ENCODE measurements at places on chromosomes 12 and 14. TPM values are rescaled to one million over a fixed set of nuclear protein-coding genes. Genes with fewer than 3 reads are reported as not detected.

Gene NANOG
- 0.24 TPM for polyA plus RNA-seq

GRCh38 chr12:112183141-112184021 lies 58.0 kb downstream of the TRAFD1 start:
- DNase-seq = peak; percentile 10

DNA sequence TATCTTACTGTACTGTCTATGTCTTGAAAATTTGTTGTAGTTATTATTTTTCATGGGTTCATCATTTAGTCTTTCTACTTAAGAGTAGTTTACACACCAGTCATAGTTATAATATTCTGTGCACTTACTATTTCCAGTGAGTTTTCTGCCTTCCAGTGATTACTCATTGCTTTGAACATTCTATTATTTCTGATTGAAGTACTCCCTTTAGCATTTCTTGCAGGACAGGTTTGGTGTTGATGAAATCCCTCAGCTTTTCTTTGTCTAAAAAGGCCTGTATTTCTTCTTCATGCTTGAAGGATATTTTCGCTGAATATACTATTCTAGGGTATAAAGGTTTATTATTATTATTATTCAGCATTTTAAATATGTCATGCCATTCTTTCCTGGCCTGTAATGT lies 66.8 kb downstream of the TSPAN8 start:
- DNase-seq = no peak

GRCh38 chr14:99128185-99128584 lies 143.8 kb downstream of the BCL11B start:
- DNase-seq = no peak

Gene RHNO1
- 34.9 TPM for polyA plus RNA-seq

DNA sequence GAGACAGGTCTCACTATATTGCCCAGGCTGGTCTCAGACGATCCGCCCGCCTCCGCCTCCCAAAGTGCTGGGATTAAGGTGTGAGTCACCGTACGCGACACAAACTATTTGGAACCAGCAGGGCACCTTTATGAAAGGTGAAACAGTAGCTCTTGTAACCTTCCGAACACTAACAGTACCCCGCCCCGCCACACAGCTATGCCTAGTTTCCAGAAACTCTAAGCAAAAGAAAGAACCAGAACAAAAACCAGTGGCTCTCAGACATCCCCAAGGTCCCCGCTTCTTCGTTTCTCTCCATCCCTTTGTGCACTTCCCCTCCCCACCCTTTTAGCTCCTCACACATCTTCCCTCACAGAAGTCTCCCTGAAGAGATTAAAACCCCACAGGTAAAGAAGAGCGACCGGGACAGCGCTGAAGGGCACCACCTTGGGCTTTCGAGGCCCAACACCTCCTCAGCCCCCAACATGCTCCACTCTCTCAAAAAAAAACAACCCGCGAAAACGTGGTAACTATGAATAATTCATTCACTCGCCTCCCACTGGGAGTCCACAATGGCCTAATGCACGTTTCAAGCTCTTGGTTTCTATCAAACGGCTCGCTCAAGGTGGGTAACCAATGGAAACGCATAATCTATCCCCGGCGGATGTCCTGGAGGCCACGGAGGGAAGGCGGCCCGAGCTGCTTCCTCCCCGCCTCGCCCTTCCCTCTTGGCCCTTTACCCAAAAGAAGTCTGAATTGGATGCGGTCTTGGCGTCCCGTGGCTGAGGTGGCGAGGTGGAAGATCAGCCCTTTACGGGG lies 877 bp downstream of the BAG5 start:
- no peak for DNase-seq

Gene ITGA5
- polyA plus RNA-seq = 62.3 TPM

- no peak for DNase-seq
Measured at GRCh38 chr14:100446572-100446971, 123.4 kb downstream of the SLC25A47 start.

DNA sequence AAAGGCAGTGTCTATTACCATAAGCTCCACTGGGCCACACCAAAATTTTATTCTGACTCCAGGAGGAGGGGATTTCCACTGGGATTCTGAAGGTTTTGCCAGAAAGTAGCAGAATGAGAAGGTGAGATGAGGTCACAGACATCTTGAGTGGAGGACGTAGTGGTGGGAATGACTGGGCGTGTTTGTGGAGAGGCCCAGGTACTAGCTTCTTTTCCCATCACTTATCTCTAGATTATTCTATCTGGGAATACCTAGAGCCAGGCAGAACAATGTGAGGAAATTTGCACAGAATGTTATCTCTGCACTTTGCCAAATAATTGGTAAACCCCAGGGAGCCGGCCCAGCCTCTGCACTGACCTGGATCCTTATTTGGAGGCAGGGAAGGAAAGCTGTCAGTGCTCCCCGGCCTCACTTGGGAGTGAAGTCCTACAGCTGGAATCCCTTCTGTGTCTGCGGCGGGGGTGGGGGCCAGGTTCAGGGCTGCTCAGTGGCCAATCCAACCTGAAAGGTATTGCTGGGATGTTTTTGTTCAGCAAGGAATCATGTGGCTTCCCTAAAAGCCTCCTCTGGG lies 129.4 kb downstream of the C12orf75 start:
- DNase-seq = no peak

DNA sequence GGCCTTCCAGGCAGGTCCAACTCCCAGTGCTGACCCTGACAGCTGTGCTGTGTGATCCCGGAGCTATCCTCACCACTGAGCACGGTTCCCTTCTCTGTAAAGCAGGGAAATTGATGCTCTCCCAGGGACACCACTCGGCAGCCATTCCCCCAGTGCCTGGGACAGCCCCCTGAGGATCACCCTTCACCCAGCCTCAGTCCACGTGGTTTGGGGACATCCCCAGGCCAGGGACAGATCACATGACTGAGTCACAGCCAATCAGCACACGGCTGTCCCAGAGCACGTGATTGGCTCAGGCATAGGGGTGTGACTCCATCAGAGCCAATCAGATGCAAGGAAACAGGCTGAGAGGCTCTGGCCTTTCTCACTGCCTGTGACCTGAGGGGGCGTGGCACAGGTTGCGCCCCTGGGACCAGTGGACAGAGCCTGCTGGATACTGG lies 68.8 kb upstream of the SFSWAP start:
- DNase-seq = no peak

GRCh38 chr12:64992641-64993040 lies 128.5 kb downstream of the WIF1 start:
- no peak for DNase-seq

Gene FAM90A1
- polyA plus RNA-seq = 1.5 TPM

DNA sequence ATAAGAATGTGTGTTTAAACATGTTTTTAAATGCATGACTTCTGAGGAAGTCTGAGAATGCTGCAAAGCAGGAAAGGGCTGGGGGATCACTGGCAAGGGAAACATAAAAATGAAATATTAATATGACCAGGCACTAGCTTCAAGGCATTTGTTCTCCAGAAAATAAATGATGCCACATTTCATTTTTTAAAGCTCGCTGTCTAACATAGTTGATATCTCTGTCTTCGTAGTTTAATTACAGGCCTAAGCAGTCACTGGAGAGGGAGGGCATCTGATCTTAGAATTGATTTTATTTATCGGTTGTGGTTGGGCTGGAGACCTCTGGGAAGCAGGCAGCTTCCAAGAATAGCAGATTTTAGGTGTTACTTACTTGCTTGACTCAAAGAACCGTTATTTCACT lies 87.5 kb downstream of the TBC1D30 start:
- DNase-seq = no peak

Gene CRIP2
- polyA plus RNA-seq = 333 TPM

- DNase-seq = no peak
Measured at GRCh38 chr14:92439537-92440344, 73.8 kb upstream of the RIN3 start.

DNA sequence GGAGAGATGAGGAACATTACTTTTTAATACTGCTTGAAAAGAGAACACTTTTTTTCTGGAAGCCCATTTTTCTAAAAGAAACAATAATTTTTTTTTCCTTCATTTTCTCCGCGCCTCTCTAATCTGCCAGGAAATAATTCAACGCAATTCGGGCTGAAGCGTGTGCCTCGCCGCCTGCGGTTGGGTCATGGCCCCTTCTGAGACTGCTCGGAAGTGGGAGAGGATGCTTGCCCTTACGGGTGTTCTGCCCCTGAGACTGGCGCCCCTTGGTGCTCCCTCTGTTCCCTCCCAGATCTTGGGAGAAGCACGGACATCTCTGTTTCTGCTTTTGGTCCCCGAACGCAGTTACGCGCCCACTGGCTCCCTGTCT lies 332 bp upstream of the TBC1D30 start:
- DNase-seq = no peak

Gene OTOGL
- 0.62 TPM for polyA plus RNA-seq

DNA sequence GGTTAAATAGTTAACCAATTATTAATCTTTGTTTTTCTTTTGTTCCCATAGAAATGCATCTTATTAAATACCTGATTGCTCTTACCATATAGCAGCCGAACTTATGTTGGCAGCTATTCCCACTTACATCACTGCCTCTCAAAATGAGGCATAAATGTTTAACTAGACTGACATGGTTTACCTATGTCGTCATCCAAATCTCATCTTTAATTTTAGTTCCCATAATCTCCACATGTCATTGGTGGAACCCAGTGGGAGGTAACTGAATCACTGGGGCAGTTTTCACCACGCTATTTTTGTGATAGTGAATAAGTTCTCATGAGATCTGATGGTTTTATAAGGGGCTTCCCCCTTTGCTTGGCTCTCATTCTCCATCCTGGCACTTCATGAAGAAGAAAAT lies 499.2 kb upstream of the ATP2B1 start:
- DNase-seq = no peak
